ENCODE measurements at places on chromosomes 11 and 22.

DNA sequence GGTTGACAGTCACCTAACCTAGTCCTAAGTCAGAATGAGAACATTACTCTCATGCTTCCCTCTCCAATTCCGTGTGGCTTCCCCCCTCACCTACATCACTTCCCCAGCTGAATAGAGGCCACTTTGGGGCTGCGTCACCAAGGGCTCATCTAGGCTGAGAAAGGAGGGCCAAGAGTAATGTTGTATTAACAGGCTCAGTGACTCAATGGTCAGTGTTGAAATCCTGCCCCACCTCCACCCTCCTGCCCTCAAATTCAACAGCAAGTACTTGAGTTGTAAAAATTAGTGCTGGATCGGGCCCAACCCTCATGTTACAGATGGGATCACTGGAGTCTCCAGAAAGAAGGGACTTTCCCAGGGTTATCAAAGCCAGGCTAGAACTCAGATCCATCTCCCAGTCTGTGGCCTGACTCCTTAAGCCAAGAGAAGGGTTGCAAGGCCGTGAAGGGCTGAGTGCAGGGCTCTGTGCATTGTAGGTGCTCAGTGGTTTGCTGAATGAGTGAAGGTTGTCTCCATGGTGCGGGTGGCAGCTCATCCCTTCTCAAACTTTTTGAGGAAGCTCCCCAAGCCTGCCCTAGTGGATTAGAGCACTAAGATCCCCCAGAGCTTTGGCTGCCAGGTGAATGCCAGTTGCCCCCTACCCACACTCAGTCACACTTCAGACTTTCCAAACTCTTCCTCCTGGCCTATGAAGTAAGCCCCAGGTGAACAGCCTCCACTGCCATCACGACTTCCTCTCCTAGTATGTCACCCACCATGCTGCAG lies 3.2 kb downstream of the DGAT2 start:
- no peak for DNase-seq

- DNase-seq = no peak
These were observed 44.0 kb upstream of the AKIP1 start for GRCh38 chr11:8867035-8867434.

DNA sequence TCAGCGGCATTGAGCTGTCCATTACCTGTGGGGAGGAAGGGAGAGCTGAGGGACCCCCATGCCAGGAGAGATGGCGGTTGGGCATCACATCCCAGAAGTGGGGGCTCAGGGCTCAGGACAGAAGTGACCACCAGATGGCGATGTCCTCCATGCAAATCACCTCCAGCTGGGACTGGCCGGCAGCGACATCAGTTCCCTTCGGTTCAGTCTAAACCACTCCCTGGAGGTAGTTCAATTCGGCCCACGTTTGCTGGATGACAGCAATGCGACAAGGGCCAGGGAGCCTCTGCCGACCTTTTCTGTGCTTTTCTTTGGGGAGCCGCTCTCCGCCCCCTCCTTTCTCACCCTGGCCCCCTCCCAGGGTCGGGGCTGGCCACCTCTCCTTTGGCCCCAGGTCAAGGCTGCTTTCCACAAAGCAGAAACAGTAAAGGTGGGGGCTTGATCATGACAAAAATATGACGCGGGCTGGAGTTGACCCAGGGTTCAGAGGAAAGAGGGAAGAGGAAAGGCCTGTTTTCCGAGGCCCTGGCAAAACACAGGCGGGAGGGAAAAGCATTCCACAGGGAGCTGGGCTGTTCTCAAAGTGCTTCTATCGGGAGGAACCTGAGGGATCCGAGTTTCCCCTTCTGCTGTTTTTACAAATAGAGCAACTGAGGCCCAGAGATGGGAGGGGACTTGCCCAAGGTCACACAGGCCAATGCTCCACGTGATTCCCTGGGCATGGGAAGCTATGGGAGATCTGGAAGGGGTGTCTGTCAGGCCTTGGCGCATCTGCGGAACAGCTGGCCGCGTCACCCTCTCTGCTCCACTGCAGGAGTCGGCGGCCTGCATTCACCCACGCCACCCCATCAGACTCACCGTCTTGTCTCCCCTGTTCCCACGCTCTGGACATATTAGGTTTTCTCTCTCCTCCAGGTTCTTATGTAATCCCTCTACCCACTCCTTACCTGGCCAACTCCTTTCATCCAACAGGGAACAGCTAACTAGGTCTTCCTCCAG lies 54.7 kb downstream of the FBXO7 start:
- DNase-seq = peak; percentile 82

DNA sequence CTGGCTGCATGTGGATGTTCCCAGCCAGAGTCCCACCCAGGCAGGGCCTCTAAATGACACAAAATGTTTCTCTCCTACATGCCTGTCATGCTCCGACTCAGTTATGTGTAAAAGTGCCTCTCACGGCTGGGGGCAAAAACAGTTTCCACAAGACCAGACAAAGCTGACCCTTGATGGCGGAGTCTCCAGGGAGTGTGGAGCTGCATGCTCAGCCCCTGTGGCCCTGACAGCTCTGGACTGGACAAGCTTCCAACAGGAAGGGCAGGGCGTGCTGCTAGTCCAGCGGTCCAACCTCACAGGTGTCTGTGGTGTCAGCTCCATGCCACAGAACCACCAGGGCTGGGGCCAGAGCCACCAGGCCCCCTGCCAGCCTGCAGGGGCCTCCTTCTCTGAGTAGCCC lies 149.6 kb downstream of the CRYBB2 start:
- no peak for DNase-seq

- DNase-seq = peak; percentile 58
These were observed 533.9 kb upstream of the CCDC90B start for GRCh38 chr11:83819931-83820549.

DNA sequence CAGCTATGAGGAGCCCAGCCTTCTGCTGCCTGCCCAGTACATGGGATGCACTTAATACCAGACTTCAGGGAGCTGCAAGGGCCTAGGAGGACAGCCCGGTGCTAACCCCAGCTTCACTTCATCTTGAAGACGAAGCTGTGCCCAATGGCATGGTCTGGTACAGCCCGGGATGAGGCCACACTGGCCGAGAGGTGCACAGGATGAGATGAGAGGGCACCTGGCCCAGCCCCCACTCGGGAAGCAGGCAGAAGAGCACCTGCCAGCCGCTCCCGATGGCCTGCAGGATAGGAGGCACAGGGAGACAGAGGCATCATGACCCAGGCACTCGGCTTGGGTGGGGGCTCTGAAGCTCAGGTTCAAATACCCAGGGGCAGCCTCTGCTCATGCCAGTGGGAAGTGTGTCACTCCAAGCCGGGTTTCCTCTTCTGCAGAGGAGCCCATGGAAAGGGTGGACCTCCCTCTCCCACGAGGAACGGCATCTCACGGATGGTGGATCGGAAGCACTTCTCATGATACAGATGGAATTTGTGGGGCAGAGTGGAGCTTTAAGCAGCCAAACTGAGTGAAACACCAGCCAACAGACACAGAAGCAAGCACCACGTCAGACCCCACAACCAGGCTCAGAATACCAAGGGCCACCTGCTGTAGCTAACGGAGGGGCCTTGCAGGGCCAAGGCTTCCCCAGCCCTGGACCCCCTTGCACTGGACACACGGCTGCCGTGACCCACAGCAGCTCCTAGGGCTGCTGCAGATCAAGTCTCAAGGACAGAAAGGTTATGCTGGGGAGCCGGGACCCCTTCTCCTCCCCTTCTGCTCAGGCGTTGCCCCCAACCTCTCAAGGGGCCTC lies 875.2 kb downstream of the BRD1 start:
- no peak for DNase-seq

DNA sequence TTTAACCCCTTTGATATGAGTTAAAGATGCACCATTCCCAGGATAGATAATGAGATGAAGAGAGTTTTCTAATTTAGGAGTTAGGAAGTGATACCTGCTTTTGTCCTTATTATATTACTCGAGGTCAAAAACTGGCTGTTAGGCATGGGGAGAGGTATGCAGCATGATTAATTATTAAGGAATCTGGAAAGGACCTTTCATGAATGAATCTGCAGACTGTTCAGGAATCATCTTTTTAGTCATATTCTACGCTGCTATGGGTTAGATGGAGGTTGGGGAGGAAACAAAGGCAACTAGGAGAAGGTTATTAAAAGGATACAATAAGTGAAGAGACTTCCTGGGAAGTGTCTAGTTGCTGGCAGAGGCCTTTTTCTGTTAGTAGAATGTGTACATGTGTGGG lies 492.4 kb upstream of the CCDC90B start:
- DNase-seq = no peak

DNA sequence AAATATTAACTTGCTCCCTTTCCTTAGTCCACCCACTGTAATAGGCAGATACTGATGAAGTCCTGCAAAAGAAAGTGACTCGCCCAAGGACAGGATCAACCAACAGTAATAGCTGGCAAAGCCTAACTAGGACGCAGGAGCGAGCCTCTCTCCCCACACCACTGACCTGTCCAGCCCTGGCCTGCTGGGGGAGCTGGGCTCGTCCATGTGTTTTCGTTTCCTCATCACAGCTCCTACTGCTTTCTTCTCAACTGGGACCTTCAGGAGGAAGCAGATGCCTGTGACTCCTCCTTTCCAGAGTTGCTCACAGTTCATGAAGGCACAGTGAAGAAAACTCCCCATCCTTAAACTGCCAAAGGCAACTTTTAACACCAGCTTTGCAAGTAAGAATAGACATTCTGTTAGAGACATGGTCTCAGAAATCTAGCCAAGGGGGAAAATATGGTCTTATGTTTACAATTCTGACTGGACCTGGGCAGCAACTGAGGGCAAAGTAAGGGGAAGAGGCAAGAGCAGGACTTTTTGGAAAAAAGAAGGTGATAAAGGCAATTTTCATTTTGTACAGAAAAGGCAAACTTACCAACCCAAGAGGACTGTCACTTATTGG lies 11.6 kb upstream of the GPHA2 start:
- no peak for DNase-seq

DNA sequence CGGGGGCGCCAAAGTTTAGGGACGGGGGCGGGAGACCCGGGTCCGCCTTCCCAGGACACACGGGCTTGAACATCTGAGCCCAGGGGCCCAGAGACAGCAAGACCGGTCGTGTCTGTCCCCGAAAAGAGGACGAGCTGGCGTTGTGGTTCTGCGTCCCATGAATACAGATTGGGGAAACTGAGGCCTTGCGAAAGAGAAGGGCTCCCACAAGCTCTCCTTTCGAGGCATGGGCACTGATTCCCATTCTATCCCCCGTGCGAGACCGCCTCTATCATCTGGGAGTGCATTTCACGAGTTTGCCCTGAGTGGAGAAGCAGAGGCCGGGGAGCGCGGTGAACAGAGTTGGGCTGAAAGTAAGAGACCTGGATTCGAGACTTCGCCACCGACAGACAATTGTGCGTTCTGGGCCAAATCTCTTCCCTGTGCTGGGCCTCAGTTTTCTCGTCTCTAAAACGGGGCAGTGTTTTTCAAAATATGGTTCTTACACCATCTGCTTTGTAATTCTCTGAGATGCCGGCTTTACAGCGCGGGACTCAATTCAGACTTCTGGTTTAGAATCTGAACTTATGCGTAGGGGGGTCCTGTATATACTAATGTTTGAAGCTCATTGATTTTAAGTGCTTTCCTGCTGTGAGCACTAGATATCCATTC lies 471 bp downstream of the RNF185 start:
- no peak for DNase-seq

DNA sequence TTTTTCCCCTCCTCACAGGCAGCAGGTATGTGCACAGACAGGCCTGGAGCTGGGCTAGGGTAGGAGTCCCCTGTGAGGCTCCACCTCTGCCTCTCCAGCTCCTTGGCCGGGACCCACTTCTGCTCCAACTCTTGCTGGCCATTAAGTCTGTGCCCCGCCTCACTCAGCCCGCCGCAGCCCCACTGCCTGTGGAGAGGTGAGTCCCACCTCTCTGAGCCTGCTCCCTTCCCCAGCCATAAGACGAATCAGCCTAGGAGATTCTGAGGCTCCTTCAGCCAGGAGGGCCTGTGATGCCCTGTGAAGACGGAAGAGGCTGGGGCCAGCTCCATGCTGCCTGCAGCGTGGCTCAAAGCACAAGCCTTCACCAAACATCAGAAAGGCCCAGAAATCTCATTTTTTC lies 23.0 kb downstream of the TSKU start:
- no peak for DNase-seq

DNA sequence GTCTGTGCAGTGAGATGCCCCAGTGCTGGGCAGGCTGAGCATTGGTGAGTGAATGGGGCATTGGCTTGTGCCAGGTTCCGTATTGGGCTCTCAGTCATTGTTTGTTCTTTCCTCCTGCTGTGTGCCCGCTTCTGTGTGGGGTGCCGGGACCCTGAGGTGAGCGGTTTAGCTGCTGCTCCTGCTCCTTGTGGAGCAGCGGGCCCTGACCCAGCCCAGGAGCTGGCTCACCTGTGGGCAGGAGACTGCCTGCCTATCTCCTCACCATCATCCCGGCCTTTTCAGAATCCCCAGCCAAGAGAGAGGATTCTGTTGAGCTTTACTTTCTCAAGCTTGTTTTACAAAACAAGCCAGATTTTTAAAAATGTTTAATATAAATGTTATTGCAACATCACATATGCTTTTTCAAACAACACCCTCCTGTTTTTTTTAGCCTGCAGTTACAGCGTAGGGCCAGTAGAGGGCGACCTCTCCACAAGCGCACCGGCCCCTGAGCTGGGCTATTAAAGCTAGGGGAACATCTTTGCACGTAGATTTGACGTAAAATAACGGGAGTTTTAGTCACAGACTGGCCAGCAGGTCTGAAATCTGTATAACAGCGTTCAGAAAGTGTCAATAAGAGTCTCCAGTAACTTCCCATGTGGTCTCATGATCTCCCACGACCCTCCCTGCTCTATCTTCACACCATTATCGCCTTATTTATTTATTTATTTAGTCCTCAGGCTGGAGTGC lies 25.1 kb upstream of the RELT start:
- peak; percentile 61 for DNase-seq

- DNase-seq = peak; percentile 25
These were observed 16.1 kb downstream of the MIAT start for GRCh38 chr22:26673486-26673885.

DNA sequence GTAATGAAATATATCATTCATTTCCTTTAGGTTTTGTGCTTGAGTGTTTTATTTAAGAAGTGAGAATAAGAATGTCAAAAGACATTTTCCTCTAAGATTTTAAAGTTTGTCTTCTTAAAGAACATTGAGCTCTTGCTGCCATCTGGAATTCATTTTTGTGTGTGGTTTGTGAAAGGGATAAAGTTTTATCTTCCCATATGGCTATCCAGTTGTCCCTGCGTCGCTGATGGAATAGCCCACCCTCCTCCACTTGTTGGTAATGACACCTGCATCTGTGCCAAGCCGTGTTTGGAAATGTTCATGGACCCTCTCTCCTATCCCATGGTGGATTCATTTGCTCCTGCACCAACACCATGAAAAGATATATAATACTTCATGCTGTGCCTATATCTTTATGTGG lies 901.5 kb downstream of the BRD1 start:
- no peak for DNase-seq

All from SK-N-DZ (cell line).